NCI-H82 (cell line): ENCODE measurements at places on chromosomes 2 and 18.

GRCh38 chr2:211671977-211672376 is 866.6 kb downstream of the ERBB4 start:
- DNase-seq: no peak

GRCh38 chr18:725646-726045 is 13.2 kb upstream of the ENOSF1 start:
- DNase-seq: no peak

- DNase-seq: no peak
Observed at GRCh38 chr2:60246583-60246982, 306.9 kb downstream of the BCL11A start.

GRCh38 chr2:101111917-101112771 is 39.0 kb downstream of the TBC1D8 start:
- DNase-seq: no peak

DNA sequence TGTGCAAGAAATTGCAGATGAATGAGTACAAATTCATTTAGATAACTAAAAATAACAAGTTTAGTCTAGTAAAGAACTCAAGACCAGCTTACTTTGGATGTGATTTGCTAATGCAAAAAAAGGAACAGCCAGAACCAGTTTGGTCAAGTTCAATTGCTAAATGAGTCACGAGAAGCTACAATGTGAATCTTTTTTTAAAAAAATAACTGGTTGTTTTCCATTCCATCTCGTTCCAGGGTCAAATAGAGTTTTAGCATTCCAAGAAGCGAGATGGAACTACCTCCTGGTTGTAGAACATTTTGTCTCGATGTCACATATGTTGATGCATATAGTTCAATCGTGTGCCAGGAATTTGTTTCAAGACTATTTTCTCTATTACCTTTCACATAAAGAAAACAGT is 65.0 kb upstream of the IKZF2 start:
- no peak for DNase-seq
